HS-27A (cell line): ENCODE measurements at places on chromosomes 2 and 18.

DNA sequence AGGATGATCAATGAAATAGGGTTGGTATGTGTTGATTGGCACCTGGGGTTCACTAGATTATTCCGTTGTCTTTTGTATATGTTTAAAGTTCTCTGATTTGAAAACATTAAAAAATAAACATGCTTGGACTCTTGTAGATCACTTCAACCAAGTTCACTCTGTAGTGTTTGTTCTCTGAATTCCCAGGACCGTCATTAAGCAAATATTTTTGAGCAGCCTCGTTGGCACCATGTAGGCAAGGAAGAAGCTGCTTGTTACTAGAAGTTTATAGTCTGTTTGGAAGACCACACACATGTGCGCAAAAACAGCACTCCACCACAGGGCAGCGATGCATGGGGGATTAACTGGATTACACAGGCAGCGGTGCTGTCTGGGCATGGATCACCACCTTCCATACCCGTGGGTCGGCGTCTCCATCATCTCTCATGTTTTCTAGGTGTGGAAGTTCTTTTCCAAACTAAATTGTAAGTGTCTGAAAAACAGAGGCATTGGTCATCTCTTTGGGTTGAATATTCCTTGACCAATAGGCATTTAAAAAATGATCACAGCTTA lies 212.2 kb downstream of the FHOD3 start:
- no peak for DNase-seq

DNA sequence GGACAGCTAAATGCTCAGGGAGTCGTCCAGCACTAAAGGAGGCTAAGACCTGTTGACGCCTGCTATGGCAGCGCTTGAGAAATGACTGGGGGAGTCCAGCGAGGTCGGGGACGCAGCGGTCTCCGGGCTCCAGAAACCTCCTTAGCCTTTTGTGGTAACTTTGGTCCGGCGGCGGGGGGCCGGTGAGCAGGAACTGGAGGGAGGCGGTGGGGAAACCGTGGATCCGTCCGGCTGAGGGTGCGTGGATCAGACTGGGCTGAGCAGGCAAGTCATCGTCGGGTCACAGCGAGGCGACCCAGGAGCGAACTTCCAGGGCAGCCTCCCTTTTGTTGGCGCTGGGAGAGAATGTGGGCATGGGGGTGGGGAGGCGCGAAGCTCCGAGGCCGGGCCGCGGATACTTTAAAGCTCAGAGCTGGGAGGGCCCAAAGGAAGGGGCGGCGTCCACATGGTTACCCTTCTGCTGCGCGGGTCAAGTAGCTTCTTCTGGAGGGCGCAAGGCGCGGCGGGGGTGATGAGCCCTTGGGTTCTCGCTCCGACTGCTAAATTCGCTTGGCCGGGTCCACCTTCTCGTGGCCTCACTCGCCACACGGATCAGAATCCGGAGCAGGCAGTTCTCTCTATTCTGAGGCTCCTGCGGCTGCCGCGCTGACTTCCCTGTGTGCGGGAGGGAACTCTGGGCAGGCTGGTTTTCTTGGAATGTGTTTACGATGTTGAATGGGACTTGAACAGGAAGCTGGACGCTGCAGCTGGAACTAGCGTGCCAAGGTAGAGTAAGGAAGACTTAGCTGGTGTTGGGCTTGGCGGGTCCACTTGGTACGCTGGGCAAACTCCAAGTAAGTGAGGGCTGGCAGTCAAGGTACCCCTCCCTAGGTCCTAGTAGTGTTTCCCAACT lies 920 bp downstream of the GULP1 start:
- DNase-seq: peak; percentile 59

GRCh38 chr2:174336501-174337336 lies 2.0 kb downstream of the SP9 start:
- no peak for DNase-seq

DNA sequence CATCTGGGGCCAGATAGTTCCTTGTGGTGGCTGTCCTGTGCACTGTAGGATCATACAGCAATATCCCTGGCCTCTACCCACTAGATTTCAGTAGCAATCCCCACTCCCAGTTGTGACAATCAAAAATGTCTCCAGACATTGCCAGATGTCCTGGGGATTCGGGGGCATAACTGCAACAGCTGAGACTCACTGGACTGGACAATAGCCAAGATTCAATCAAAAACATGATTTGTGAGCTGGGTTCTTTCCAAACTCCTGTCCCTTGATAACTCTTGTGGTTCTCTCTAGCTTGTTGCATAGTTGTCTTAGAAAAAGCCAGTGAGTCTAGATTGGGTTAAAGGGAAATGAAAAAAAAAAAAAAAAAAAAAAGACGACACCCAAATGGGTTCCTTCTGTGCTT lies 293.4 kb downstream of the CELF4 start:
- no peak for DNase-seq

GRCh38 chr2:237060534-237061312 lies 25.0 kb upstream of the COPS8 start:
- no peak for DNase-seq

GRCh38 chr2:204808494-204808893 lies 263.2 kb downstream of the PARD3B start:
- DNase-seq: no peak

GRCh38 chr2:55922291-55922907 lies 1.2 kb downstream of the EFEMP1 start:
- DNase-seq: no peak

GRCh38 chr18:58977801-58978200 lies 113.1 kb downstream of the ZNF532 start:
- no peak for DNase-seq
